ENCODE measurements at places on chromosomes 2 and 18.
A peak's percentile ranks its signal among the peaks of the same experiment; 100 is the strongest.

DNA sequence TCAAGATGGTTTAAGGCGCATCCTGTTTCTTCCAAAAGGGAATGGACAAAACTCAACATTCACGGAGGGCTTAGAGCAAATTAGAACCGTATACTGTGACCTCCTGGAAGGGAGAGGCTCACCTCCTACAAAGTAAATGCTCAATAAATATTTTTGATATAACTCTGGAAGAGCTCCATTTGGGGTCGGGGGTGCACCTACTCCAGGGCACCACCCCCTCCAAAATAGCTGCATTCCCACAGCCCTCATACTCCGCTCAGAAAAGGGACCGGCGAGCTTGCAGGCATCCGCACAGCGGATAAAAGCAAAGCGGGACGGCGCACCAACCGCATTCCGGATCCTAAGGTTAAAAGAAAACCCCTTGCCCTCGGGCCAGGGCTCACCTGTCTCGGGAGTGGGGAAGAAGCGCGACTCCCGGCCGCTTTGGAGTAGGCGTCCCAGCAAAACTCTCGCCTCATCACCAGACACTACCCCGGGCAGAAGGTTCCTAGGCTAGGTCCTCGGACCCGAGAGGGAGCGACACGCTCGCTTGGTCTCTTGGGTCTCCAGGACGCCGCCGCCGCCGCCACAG is 378 bp downstream of the WDPCP start:
- peak; percentile 14 for DNase-seq

GRCh38 chr18:57854726-57855125 is 51.6 kb upstream of the ATP8B1 start:
- no peak for DNase-seq

- peak; percentile 9 for DNase-seq
Observed at GRCh38 chr2:63735263-63735662, 106.4 kb upstream of the UGP2 start.

GRCh38 chr2:176793792-176794191 is 418.8 kb upstream of the HNRNPA3 start:
- DNase-seq, result no peak

- DNase-seq, result no peak
Observed at GRCh38 chr18:31396796-31397612, 20.4 kb downstream of the DSG4 start.

GRCh38 chr2:237749961-237750360 is 48.6 kb upstream of the RBM44 start:
- no peak for DNase-seq

- DNase-seq, result no peak
Observed at GRCh38 chr2:159019021-159019420, 50.6 kb downstream of the TANC1 start.

DNA sequence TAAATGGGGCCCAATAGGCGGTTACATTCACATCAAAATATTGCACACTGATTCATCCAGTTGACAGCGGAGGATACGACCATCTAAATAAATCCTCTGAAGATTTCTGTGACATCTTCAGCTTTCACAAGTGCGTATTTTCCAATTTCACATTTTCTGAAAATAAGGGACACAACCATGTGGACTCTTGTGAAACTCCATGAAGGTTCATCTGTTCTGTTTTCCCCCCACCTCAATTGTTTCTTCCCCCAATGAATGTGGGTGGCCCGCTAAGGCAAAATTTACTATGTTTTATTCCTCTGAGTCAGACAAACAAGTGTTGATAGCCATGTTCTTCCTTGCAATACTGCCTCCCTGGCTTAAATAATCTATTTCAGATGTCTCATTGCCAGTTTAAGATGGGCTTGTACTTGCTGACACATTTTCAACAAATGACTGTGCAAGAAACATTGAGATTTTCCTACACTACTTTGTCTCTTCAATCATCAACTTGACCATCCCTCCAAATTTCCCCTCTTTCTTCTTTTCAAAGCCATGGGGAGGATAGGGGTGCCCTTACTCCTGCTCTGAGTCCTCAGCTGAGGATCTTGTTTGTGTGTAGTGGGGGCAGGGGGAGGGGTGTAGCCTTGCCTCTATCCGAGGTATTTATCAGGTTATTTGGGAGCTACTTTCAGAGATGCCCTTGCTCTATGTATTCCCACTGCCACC is 78.2 kb downstream of the BCL11A start:
- no peak for DNase-seq

- DNase-seq, result peak; percentile 91
Observed at GRCh38 chr2:196239622-196240587, 68.5 kb upstream of the STK17B start.

- DNase-seq, result no peak
Observed at GRCh38 chr2:240227538-240228428, 87.3 kb upstream of the OTOS start.

GRCh38 chr2:30272761-30273573 is 41.6 kb downstream of the LBH start:
- peak; percentile 41 for DNase-seq

GRCh38 chr2:49210191-49210590 is 55.9 kb upstream of the FSHR start:
- DNase-seq, result no peak

DNA sequence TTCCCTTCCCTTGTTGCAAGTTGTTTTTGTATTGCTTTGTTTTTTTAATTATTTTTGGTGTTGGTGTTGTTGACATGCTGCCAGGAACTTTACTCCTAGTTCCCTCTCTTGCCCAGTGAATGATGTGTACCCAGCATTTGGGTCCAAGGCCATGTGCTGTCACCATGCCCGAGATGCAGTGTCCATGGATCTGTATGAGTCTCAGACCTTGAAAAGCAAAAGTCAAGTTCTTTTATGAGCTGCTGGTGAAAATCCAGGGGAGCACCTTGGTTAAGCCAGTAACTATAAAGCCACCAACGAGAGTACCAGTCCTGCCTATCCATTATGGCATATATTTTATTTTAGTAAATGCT is 236.4 kb downstream of the BCL11A start:
- DNase-seq, result no peak

DNA sequence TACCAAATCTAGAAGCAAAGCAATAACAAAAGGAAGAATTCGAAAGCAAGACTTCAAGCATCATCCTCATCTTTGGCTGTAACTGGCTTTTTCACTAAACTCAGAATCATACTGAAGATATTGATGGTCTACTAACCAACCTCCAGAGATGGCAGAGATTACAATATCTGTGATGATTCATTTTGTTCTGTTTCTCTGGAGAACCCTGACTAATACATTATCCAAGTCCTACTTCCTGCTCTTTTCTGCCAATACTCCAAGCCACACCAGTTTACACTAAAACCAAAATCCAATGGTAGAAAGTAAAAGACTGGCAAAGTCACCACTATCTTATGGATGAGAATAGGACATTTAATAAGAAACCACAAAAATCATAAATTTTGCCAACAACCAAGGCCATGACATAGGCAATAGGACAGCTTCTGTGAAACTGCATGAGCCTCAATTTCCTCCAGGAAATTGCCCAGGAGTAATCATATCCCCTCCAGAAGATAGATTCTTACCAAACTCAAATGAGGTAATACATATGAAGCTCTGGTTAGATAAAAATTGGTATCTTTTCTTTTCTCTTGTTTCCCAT is 159.8 kb downstream of the METTL4 start:
- DNase-seq, result peak; percentile 83

- peak; percentile 74 for DNase-seq
Observed at GRCh38 chr2:43105586-43106558, 120.5 kb downstream of the ZFP36L2 start.

GRCh38 chr2:170743530-170744239 is 26.5 kb upstream of the ERICH2 start:
- DNase-seq, result no peak

GRCh38 chr2:97936199-97936598 is 59.5 kb downstream of the TMEM131 start:
- DNase-seq, result no peak

DNA sequence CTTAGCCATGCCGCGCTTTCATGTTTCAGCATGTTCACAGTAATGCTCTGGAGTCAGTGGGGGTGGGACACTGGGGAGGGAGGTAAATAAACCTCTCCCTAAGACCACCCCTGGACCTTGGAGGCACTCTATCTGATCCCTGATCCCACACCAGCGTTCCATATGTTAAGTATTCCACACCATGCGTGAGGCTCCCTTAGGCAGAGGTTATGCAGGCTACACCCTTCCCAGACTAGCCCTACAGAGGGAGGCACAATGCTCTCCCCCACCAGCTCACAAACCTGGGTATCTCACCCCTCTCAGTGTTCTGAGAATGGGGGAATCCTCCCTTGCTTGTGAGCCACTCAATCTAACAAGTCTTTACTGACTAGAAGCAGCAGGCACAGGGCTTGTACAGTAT is 1610.4 kb upstream of the ZEB2 start:
- DNase-seq, result no peak

DNA sequence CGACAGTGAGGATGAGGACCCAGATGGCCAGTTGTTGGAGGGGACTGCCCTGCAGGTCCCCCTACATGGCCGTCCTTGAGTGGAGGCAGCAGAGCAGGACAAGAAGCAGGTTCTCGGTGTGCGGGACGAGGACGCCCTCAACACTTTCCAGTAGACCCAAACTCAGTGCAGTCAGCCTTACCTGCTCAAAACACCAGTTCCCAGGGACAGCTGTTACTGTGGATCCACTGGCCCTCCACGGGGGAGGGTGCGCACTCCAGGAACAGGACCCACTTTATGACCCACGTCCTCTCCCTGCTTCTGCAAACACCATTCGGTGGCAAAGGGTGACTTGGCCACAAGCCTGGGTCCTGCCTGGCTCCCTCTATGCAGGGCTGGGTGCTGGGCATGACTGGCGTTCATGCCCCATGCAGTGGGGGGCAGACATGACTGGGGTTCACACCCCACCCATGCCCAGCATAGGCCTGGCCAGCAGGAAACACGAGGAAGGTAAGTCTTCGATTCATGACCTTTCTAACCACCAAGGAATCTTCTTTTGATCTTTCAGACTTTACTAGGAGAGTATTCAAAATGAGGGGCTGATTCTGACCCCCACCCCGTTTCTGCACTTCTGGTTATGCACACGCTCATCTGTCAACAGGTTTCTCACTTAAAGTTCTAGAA is 233.7 kb downstream of the HDAC4 start:
- no peak for DNase-seq

- DNase-seq, result no peak
Observed at GRCh38 chr2:8506746-8507145, 175.1 kb upstream of the ID2 start.

GRCh38 chr2:206756816-206757215 is 8.3 kb downstream of the MDH1B start:
- DNase-seq, result no peak

DNA sequence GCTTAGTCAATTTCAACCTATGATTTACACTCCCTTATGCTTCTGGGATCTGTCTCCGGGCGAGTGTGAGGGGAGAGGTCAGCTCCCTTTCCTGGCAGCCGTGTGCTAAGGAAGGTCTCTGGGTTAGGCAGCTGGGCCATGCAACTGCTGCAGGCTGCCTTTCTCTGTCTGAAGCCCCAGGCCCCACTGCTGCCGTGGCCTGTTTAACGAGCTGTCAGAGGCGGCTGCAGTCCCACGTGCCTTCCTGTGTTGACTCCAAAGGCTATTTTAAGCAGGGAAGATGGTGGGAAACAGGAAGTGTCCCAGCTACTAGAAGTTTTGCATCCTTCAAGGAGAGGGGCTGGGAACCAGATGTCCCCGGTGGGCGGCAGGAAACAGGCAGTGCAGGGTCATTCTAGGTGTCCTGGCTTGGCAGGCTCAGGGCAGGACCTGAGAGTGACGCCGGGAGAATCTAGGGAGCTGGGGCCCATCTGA is 186.4 kb downstream of the TNS1 start:
- peak; percentile 22 for DNase-seq

- DNase-seq, result peak; percentile 89
Observed at GRCh38 chr2:8004250-8004681, 677.6 kb upstream of the ID2 start.

DNA sequence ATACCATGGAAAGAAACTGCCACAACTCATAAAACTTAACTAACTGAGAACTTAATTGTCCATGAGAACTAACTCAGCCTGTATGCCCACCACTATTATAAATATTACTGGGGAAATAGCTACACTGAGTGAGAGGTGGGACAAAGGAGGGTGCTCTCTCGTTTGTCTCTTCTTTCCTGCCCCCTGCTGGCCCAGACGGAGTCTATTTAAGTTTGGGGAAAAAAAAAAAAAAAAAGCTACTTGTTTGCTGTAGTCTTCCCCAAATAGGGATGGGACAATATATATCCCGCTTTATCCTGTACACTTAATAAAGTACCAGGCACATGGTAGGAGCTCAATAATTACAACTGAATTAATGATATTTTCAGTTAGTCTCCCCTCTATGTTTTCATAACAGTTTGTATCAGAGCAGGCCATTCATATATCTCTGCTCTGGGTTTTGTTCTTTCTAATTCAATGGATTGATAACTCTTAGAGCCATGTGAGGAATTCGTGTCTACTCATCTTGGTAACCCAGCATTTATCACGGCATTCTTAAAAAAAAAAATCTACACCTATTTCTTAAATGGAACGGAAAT is 647.6 kb upstream of the PKDCC start:
- DNase-seq, result no peak

DNA sequence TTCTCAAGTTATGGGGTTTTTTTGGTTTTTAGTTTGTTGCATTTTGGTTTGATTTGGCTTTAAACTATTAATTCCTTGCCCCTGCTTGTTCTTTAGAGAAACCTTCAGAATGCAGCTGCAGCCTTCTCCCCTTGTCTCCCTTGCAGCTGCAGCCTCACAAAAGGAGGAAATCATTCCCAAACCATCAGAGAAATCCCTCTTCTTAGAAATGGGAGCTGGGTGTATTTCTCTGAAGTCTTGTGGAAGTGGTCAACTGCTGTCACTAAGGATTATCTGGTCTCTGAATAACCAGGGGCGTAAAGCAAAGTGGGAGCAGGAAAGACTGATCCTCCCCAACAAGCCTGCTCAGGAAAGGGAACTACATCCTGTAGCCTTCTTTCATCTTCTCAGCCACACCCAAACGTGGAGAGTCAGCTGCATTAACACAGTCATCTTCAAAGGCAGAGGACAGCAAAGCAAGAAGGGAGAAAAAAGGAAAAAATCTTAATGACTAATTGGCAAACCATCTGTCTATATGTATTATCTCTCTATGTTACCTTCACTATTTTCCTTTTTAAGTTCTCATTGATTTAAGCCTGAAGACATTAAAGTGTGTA is 1834.1 kb upstream of the PIK3C3 start:
- DNase-seq, result no peak

DNA sequence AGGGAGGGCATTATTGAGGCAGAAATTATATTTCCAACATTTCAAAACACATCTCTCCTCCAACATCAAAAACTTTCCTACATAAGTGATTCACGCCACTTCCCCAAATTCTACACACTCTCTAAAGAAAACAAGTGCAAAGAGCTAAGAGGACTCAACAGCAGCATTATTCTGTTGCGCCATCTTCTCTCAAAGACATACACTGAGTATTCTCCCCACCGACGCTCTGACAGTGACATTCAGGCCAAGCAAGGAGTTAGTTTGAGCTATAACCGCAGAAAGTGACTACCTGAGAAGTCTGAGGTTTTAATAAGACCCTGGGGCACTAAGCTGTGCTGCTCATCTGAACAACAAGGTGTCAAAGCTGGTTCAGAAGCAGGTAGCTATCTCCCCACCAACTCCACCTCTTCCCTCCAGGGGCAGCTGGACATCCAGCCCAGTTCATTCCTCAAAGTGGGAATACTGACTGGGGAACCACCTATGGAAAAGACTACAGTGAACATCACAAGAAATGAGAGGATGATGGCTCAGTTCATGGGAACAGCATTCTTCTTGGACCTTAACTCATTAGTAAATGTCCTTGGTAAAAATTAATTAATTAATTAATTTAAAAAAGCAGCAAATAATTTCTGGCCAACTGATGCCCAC is 309.5 kb upstream of the CCDC68 start:
- no peak for DNase-seq

All from RPMI7951 (cell line).